Activated CD4-positive, alpha-beta memory T cell treated with anti-CD3 and anti-CD28 coated beads, Interleukin-2, amount 10 ng/mL, durations not matched to agents 7 days and 5 days (primary cell): ENCODE measurements at places on chromosomes 4 and X.
A peak's percentile ranks its signal among the peaks of the same experiment; 100 is the strongest.

DNA sequence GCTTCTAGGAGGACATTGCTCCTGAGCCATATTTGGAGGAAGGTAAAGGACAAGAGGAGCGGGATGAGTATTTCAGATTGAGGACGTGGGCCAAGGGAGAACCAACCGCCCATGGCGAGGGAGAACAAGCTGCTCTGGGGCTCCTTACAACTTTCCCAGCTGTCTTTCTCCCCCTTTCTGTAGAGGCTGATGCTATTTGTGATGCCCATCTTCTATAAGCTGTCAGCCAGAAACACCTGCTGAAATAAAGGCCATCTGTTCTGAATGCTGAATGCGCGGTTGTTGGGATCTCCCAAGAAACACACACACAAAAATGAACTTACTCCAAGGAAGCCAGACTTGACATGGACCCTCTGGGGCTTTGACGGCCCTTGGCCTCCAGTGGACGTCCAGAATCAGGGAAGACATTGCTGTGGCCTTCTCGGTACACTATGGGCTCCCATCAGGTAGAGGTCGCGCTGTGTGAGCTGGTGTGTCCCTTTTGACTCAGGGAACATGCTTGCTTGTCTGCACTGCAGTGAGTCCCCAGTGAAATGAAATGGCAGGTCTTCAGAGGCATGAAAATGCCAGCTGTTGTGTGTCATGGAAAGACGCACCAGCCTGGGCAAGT is 30.9 kb downstream of the RWDD4 start:
- DNase-seq, result no peak

DNA sequence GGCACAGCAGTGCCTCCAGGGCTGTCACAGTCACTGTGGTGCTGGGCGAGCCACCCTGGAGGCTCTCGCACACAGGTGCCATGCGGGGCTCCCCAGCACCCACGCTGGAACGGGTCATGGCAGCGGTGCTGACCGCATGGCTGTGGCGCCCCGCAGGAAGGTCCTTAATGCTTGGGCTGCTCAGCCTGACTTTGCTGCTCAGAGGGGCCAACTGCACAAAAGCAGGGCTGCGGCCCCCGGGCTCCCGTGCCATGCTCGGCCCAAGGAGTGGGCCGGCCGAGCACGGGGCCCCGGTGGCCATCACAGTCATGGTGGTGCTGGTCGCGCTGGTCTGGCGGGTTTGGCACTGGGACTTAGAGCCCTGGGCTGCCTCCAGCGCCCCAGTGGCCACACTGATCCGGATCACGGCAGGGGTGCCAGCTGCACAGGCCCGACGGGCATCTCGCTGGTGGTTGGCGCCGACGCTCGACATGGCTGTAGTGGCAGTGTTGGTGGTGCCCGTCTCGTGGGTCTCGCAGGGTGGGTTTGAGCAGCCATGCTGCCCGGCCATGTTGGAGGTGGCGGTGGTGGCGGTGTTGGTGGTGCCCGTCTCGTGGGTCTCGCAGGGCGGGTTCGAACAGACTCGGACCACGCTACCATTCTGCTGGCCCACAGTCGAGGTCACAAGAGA is 10.2 kb upstream of the RENBP start:
- no peak for DNase-seq

GRCh38 chr4:110344165-110344564 is 131.8 kb upstream of the ENPEP start:
- no peak for DNase-seq

DNA sequence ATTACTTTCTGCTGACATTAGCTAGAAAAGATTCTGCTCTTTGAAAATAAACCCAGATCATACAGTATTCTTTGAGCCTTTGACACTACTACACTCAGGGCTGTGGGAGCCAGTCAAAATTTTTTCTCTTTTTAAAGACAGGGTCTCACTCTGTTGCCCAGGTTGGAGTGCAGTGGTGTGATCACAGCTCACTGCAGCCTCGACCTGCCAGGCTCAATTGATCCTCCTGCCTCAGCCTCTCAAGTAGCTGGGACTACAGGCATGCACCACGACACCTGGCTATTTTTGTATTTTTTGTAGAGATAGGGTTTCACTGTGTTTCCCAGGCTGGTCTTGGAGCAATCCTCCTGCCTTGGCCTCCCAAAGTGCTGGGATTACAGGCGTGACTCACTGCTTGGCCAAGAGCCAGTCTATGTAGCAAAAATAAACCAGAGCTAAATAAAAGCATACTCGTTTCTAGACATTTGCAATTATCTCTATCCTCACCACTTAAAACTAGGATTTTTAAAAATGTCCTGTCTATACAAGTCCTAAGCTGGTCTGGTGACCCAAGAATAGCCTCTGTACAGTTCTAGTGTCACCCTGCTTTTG is 43.2 kb downstream of the AKAP4 start:
- DNase-seq, result no peak

- DNase-seq, result no peak
These were observed 624.2 kb downstream of the GLUD2 start for GRCh38 chrX:121671649-121672048.

- DNase-seq, result no peak
These were observed 521.5 kb downstream of the BCOR start for GRCh38 chrX:39576041-39576872.

GRCh38 chrX:24243692-24244091 is 70.2 kb downstream of the SUPT20HL2 start:
- DNase-seq, result no peak

DNA sequence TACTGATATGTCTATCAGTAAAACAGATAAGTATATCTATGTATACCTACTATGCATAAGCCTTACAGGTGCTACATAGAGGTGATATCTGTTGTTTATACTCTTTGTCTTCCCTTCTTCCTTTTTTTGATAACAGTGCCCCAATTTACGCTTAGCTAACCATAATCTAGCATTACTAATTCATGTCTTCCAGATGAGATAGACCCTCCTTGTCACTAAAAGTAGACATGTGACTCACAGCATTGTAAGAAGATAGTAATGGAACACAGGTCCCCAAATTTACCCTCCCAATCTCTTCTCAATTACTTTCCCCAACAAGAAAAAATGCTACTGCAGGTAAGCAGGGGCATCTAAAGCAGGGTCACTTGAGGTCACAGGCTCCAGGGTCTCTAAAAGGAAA is 7.9 kb upstream of the NFKB1 start:
- no peak for DNase-seq

GRCh38 chr4:4762909-4763821 is 96.3 kb upstream of the MSX1 start:
- DNase-seq, result peak; percentile 49

GRCh38 chr4:142404191-142404611 is 441.9 kb downstream of the INPP4B start:
- DNase-seq, result peak; percentile 54

- no peak for DNase-seq
These were observed 39.7 kb upstream of the OGT start for GRCh38 chrX:71493111-71493613.

GRCh38 chr4:118270492-118270891 is 82.3 kb downstream of the PRSS12 start:
- DNase-seq, result no peak

GRCh38 chr4:72326692-72327632 is 242.1 kb downstream of the ADAMTS3 start:
- no peak for DNase-seq

- no peak for DNase-seq
These were observed 195.4 kb downstream of the NWD2 start for GRCh38 chr4:37439809-37440474.

GRCh38 chrX:11111947-11112346 is 815 bp downstream of the HCCS start:
- DNase-seq, result no peak

DNA sequence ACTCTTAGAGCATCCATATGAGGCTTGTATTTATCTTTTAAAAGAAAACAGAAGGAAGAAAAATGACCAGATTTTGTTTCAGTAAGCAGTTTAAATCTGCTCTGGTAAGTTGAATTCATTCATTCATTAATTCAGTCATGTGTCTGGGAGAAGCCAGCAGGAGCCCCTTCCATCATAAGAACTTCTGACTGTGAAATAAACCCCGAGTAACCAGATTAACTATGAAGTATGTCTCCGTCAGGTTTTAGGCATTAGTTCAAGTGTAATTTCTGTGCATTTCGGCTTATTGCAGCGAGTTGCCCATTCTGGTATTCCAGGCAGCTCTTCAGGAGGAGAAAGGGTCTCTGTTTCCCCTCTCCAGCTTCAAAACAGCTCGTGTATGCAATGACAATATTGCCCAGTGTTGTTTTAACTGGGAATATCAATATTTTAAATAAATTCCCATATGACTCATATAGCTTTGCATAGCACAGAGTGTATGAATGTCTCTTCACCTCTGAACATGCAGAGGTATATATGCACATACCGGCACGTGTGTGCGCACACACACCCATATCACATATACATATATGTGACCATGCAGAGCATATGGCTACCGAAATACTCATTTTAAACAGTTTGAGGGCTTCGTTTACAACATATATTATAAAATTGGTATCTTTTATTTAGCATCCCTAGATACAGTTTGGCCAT is 255.3 kb downstream of the BCOR start:
- DNase-seq, result no peak

GRCh38 chrX:85326234-85327059 is 53.0 kb downstream of the POF1B start:
- DNase-seq, result no peak

- no peak for DNase-seq
These were observed 27.8 kb downstream of the PIR start for GRCh38 chrX:15465347-15465746.

DNA sequence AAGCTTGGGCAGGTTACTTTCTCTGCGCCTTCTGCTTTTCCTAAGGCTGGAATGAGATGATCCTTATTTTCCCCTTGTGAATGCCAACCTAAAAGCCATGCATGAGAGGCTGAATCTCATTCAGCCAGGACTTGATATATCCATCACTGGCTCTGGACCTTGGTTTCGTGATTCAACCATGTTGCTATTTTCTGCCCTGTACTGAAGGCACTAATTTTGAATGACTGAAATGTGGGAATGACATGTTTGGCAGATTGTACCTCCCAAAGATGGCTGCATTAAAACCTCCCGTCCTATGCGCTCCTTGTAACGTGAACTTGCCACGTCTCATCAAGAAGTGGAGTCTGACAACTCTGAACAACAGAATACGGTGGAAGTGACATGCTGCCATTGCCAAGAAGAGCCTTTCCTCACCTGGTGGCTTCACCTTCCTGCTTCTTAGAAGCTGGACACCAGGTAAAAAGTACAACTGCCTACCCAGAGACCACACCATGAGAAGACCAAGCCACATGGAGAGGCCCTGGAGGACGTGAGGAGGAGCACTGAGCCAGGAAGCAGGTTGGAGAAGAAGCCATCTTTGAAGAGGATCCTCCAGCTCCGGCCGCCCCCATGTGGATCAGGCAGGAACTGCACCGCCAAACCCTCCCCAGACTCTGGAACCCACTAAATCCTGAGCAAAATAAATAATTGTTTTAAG is 174.5 kb downstream of the NSUN7 start:
- DNase-seq, result peak; percentile 70

GRCh38 chr4:168864821-168865541 is 145.1 kb downstream of the CBR4 start:
- no peak for DNase-seq

GRCh38 chrX:109997786-109998452 is 5.0 kb upstream of the TMEM164 start:
- no peak for DNase-seq

DNA sequence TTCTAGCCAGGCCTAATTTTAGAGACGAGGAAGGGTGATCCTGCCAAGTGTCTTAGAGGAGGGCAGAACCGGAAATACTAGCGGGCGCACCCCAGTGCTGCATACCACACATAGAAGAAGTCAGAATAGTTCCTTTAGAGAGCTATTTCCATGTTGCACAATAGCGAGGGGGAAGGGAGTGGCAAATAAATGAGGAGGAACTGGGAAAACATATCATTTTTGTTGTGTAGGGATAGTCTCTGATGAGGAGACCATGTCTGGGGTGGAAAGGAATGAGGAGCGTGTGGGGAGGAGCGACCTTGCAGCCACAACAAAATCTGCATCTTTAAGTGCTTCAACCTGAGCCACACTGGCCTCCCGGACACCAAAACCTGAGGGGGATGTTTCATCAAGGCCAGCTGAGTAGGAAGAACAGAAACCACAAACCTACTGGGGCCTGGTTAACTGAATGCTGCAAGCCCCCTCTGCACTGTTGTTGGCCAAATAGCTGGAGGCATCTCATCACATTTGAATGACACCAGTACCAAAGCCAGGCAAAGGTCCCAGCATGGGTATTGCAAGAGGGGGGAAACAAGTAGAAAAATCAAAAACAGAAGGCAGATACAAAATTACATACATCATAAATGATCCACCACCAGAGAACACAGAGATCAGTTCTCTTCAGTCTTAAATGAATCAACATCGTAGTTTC is 26.7 kb upstream of the C1QTNF7 start:
- peak; percentile 32 for DNase-seq

- DNase-seq, result no peak
These were observed 68.2 kb downstream of the DMP1 start for GRCh38 chr4:87718217-87718835.

DNA sequence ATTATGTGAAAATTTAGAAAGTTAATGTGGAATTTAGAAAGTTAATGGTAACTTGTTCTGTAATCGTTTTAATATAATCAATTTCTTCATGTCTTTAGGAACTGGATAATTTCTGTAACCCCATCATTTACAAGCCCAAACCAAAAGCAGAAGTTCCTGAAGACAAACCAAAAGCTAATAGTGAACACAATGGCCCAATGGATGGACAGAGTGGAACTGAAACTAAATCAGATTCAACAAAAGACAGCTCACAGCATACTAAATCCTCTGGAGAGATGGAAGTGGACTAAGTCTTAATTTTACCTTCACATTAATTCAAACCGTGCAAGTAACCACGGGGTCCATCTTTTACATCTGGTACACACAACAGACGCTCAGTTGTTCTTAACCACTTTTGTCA is 48.1 kb upstream of the PLK4 start:
- DNase-seq, result no peak

DNA sequence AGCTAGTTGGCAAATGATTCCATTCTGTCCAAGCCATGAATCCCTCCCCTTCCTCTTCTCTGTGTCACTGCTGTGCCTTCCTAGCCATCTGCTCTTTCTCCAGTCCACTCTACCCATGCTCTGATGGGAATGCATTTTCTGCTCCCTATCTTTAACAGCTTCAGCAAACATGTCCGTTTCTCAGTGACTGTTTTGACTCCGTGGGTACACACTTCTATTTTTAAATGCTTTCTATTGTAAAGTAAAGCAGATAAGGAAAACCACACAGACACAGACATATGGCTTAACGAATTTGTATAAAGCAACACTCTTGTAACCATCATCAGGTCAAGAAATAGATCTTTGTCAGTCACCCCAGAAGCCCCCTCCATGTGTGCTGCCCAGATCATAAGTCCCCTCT is 72.4 kb upstream of the KLHL13 start:
- DNase-seq, result no peak

GRCh38 chrX:12329476-12329875 is 191.2 kb downstream of the FRMPD4 start:
- DNase-seq, result no peak
